SK-N-DZ (cell line): ENCODE measurements at places on chromosomes 11 and 22.
A peak's percentile ranks its signal among the peaks of the same experiment; 100 is the strongest.

- DNase-seq: no peak
These were observed 130.3 kb upstream of the TBCEL start for GRCh38 chr11:120893440-120894201.

- no peak for DNase-seq
These were observed 34.0 kb upstream of the FADD start for GRCh38 chr11:70169127-70169526.

DNA sequence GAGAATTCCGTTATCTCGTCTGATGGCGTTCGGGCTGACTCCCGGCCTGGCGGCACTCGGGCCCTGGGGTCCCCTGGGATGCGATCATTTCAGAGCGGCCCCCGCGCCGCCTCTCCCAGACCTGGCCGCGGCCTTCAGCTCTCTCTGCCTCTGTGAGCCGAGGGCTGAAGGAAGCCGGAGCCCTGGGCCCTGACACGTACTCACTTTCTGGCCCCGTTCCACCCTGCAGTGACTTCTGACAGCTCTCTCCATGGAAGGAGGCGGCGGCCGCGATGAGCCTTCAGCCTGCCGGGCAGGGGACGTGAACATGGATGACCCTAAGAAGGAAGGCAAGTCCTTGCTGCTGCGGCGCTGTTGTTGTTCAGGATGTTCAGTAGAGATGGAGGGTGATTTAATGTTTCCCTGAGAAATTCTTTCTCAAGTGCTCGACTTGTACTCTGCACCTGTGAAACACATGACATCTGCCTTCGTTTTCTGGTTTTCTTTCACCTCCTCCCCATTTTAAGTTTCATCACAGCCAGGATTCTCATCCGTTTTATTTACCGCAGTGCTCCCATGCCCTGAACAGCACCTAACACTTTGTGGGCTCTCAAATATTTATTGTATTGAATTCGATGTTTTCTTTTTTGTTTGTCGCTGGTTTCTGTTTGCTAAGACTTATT lies 612 bp downstream of the GTSE1 start:
- peak; percentile 41 for DNase-seq

DNA sequence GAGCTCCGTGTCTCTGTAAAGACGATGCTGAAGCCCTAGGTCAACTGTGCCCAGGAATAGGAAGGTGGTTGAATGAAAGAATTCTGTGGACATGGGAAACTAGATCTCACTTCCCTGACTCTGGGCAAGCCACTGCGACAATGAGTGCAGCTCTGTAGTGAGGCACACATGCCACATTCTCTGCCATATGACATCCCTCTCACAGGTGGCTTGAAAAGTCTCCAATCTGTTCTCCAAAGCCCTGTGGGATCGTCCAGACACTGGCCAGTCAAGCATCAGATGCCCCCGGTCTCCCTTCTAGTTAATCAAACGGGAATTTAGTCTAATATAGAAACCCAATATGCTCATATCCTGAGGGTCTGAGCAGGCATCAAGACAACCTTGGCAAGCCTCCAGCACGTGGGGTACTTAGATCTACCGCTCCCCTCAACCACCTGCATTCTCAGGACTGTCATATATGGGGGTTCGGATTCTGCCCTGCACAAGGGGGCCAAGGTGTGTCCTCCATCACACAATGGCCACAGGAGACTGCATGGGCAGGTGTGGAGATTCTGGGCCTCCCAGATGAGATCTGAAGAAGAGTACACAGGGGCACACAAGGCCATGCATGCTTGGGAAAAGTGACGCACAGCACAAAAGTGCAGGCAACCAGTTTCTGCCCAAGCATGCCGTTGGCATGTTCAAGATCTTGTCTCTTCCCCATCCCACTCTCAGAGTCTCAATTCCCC lies 11.9 kb downstream of the DKK3 start:
- no peak for DNase-seq

GRCh38 chr22:45932071-45932470 lies 44.9 kb downstream of the WNT7B start:
- no peak for DNase-seq

DNA sequence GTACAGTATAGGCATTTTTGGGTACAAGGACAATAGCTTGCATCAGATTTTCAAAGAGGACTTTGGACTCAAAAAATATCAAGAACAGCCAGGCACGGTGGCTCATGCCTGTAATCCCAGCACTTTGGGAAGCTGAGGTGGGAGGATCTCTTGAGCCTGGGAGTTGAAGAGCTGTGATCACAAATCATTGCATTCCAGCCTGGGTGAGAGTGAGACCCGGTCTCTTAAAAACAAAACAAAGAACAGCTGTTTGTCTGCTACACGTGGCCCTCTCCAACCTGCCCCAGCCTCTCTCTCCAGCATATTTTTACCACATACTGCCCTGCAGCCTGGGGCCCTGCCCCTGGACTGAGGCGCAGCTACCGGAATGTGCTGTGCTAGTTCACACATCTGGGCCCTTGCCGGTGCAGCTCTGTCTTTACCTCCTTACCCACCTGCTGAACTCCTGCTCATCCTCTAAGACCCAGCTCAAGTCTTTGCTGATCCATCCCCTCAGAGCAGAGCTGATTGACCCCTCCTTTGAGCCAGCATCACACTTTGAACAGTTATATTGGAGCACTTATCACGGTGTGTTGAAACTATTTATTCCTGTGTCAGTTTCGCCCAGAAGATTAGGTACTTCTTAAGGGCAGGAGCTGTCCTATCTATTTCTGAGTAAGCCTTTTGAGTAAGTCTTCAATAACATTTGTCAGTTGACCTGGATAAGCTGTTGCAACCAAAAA lies 29.4 kb downstream of the GRIK4 start:
- no peak for DNase-seq

DNA sequence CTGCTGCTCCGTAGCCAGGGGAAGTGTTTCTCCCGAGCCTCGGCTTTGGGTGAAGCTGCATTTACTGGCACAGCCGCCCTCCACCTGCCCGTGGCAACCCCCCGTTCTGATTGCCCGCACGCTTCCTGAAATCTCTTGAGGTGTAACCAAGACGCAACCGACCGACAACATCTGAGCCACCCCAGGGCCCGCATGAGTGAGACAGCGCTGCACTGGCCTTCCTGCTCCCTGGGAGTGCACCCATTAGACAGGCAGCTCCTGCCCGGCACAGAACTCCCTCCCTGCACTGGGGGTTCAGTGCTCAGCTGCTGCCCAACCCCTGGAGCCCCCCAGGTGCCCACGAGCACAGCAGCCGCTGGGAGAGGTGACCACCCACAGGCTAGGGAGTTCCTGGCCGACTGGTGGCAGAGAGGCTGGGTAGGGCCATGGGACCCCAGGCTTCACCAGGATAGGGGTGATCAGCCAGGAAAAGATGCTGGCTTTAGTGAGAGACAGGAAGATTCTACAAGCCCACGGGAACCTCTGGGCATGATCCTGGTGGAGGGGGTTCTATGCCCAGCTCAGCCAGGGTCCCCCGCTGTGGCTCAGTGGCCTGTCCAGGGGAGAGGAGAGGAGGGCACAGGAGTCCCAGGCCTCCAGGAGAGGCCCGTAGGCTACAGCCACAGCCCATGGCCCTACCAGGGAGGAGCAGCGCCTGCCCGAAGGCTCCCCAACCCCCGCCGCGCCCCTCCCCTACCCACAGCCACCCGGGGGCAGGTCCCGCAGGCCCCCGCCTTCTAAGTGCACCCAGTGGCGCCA lies 14.6 kb downstream of the PLXNB2 start:
- no peak for DNase-seq

GRCh38 chr22:44405661-44406060 lies 92.4 kb downstream of the RTL6 start:
- DNase-seq: no peak

DNA sequence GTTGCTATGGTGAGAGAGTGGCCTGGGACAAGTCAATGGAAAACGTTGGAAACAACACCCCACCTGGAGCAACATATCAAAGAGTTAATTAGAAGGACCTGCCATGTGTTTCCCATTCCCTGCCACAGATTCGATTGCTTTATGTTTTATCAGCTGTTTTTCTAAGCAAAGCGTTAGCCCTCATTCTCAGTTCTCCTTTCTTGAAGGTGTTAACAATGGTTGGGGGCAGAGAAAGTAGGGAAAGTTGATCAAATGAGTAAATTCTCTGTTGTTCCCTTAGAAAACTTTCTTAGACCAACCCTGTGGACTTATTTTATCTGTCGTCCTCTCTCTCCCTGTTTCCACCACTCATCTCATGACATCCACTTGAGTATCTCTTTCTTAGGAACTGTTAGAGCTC lies 102.5 kb downstream of the ADAMTS15 start:
- no peak for DNase-seq

DNA sequence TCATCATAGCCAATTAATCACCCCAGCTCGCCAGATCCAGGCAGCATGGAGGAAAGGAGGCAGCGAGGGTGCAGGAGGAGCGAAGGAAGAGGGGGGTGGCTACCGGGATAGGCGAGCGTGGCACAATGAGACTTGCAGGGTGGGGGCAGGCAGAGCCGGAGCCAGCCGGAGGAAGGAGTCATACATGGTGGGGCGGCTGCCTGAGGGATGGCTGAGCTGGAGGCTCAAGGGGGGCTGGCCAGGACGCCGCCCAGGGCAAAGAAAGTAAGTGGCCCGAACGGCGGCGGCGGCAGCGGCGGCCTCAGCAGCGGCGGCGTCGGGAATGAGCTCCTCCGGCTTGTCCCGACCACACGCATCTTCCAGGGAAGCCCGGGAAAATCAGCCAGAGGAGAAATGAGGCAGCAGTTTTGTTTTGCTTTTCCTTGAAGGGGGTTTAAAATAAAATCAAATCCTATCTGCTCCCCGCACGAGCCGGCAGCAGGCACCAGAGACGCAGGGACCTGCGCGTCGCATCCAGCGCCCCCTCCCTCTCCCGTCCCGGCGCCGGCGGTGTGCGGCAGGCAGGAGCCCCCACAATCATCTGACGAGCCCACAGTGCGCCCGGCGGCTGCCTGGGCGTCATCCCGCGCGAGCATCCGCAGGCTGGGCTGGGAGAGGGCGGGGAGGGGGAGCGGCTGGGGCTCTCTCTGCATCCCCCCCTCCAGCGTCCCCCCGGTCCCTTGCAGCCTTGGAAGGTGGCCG lies 263.6 kb downstream of the CTTN start:
- peak; percentile 27 for DNase-seq

DNA sequence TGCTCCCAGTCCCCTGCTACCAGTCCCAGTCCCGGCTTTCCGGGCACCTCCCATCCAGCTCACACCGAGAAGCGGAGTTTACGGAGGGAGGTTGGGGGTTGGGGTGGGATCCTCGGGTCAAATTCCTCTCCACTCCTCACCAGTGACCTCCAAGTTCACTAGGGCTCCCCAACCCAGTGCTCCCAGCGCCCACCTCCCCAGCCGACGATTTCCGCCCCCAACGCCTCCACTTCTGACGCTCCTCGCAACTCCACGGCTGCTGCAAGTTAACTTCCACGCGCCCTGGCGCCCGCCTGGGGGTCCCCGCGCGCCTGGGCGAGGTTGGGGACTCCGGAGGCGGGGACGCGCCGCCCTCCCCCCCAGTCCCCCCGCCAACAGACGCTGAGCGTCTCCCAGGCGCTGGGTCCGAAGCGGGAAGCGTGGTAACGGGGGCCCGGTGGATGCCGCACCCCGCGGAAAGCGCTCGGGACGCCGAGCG lies 526 bp downstream of the TPST2 start:
- DNase-seq: no peak

DNA sequence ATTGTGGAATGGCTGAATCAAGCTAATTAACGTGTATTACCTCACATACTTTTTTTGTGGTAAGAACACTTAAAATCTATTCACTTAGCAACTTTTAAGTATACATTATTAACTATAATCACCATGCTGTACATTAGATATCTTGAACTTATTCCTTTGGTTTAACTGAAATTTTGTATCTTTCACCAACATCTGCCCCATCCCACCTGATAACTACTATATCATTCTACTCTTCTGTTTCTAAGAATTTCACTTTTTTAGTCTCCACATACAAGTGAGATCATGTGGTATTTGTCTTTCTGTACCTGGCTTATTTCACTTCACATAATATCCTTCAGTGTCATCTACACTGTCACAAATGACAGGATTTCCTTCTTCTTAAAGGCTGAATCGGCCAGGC lies 17.1 kb upstream of the VWA5A start:
- no peak for DNase-seq

DNA sequence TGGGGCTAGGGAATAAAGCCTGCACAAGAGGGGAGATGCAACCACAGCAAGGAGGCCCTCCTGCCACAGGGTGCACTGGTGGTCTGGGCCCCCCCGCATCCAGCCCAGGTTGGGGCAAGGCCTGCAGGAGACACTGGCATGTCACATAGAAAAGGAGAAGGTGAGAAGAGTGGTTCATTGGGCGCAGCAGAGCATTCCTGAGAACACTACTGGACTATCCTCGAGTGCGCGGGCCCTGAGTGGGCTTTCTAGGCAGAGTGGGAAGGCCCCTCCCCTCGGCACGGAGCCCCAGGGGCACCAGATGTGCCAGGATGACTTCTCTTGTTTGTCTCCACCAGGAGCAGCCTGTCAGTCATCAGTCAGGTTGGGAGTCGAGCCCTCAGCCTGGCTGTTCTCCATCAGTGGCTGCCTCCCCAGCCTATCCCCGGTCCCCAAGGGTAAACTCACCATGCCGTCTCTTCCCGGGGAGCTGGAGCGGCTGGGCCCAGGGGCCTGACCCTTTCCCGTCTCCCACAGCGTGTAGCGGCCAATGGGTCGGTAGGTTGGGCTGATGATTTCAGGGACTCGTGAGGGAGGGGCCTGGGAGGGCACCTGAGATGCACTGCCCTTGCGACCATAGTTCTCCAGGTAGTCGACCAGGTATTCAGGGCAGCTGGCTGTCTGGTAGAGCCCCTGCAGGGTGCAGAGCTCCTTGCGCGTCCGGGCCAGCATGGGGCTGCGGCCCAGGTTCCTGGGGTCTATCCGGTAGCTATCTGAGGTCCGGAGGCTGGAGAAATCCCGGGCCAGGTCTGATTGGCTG lies 9.0 kb downstream of the USP2 start:
- DNase-seq: no peak

- DNase-seq: no peak
These were observed 37.6 kb downstream of the TPBGL start for GRCh38 chr11:75277991-75278790.

- no peak for DNase-seq
These were observed 8.5 kb upstream of the SLC35C1 start for GRCh38 chr11:45796461-45796861.

- no peak for DNase-seq
These were observed 81.9 kb upstream of the PICALM start for GRCh38 chr11:86150847-86151173.

DNA sequence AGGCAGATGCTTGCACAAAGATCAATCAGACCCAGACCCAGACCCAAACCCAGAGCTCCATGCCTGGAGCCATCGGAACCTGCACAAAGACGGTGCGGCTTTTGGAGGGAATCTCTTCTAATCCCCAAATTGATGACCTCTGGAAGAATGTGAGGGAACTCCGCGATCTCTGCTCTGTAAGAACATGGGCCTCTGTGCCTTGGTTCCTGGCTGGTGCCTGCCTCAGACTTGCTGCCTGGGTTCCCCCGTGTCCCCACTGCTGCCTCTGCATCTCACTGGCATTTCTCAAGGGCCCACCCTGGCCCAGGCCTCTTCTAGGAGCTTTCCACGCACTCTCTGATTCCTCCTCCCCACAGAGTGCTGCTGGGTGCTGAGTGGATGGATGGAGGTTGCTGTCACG lies 1044.4 kb downstream of the TBC1D22A start:
- DNase-seq: no peak

DNA sequence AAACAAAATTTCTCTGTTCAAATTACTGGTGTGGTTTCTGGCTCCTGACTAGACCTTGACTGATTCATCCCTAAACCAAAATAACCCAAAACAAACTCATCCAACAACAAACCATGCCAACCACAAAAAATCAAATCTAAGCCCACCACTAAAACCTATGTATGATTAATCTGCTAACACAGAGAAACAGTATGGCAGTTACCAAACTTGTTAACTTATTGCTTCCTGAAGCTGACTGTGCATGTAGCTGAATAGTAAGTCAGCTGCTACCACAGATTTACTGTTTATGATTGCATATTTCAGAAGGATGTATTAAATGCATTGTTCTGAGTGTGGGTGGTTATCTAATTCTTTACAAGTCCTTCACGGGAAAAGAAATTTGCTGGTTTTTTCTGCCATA lies 231.1 kb downstream of the SWAP70 start:
- no peak for DNase-seq
